ENCODE measurements at places on chromosomes 12 and 14.
A peak's percentile ranks its signal among the peaks of the same experiment; 100 is the strongest.

DNA sequence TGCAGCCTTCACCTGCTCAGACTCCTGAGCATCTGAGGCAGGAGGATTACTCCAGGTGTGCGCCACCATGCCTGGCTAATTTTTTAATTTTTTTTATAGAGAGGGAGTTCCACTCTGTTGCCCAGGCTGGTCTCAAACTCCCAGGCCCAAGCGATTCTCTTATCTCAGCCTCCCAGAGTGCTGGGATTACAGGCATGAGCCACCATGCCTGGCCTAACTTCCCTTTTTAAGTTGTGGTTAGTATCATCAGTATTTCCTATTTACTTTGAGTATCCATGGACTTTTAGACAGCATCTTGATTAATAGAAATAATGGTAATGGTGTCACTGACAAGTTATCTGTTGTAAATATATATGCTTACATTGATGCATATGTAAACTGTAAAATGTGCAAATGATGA lies 116.9 kb downstream of the FGD4 start:
- peak; percentile 67 for DNase-seq

DNA sequence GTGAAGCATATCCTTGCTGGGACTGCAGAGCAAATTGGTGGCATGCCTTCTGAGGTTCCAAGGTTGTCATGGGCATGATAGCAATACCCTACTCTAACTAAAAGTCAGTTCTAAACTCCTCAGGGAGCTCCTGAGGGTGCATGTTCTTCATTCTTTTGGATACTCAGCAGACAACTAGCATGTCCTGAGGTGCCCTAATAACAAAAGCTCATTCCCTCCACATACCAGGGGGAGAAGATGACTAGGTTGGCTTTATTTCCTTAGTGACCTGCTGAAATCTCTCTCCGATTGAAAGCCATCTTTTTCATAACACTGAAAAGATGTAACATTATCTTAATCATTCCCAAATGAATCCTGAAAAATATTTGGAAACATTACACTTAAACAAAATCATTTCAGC lies 188.7 kb upstream of the IGF1 start:
- DNase-seq, result no peak

DNA sequence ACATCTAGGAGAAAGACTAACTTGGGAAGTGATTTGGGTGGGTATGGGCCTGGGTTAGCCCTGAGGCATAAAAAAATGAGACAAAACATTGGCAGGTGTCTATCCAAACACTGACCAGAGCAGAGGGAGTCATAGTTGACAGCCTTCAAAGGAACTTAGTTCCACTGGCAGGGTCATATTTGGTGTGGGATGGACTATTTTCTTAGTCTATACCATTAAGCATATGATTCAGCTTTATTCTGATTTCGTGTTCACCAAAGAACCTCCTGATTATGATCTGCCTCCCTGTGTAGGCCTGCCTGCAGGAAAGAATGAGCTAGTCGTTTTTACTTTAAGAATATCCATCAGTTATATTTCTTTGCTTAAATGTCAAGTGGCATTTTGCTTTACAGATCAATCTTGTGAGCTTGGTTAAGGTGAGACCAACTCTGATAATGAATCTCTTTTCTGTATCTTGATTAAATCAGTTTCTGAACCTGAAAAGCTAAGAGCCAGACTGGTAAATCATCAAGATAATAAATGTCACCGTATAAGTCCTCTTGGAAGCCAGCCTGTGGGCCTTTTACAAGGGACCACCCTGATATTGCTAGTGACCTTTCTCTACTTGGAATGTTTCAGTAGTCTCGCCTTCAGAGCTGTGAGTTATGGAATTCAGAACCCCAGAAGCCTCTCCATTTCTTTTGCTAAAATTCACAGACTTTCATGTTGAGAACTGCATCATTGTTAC lies 182.9 kb downstream of the MON2 start:
- DNase-seq, result no peak

- DNase-seq, result no peak
These were observed 188.1 kb downstream of the SNAPC1 start for GRCh38 chr14:61950340-61950739.

DNA sequence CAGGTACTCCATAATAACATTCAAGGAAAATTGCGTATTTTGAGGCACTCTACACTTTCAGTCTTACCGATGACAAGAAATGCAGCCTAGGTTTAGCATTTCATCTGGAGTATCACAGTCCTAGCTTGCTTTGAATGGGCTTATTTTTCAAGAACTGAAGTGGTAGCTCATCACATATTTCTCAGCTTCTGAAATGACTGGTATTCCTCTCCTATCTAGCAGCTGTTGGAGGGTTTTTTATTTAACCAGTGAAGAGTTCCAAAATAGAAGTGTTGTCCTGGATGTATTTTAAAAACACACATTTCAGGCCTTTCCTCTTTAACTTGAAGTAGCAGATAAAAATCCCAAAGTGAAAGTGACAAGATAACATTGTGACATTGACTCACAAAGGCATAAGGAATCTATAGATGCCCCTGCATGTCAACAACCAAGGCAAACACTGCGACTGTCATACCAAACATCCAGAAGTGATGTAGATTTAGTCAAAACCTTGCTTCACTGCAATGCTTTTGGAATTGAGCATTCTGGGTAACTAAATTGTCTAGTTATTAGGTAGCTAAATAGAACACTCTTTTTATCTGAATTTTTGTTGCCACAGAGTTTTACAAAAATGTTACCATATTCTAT lies 182.2 kb upstream of the FBXO33 start:
- no peak for DNase-seq

GRCh38 chr12:81077329-81077685 lies 572 bp upstream of the ACSS3 start:
- no peak for DNase-seq
